Activated CD8-positive, alpha-beta memory T cell treated with anti-CD3 and anti-CD28 coated beads for 1 hour (primary cell): ENCODE measurements at places on chromosomes 3 and 15.

DNA sequence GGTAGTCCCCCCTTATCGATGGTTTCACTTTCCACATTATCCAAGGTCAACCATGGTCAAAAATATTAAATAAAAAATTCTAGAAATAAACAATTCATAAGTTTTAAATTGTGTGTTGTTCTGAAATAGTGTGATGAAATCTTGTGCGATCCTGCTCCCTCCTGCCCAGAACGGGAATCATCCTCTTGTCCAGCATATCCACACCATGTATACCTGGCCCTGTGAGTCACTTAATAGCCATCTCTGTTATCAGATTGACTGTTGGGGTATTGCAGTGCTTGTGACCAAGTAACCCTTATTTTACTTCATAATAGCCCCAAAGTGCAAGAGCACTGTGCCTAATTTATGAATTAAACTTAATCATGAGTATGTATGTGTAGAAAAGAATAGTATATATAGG, 19.1 kb downstream of the FAM81A start:
- DNase-seq: no peak

DNA sequence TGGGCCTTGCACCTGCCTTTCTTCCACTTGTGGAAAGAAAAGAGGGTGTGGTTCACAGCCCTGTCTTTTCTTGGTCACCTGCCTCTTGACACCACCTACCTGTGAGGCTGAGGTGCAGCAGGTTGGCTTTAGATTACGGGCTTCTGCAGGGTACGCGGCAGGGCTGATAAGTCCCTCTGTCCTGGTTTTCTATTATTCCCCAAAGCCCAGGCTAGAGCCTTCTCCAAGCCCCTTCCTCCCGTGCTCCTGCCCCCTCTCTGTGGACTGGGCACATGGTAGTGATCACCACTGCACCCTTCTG, 44.8 kb upstream of the HACD2 start:
- DNase-seq: no peak

DNA sequence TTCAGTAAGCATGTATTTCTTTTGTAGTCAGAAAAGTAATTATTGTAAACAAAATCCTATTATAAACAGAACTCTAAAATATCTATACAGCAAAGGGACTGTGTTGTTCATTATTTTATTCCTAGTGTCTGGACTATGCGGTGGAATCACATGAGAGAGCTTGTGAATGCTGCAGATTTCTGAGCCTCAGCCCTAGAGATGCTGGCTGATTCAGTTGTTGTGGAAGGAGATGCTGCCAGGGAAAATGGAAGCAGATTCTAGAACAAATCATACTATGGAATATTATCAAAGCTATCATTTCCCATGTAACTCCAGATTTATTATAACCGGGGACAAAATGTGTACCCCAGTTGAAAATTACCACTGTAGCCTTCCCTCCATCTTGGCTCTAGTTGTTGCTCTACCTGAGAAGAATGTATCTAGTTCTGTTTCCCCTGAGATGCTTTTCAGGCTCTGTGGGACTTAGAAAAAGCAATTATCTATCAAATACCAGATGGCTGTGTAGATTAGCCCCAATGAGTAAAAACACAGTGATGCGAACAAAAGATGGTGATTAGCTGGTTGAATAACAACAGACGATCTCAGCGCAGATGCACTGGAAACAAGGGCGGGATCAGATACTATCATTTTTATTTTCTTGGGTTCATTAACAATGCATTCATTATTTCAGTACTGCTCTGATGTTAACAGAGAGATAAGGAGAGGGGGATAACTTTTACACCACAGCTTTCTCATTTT, 131.3 kb downstream of the TMEM108 start:
- no peak for DNase-seq

- DNase-seq: no peak
These were observed 339.4 kb upstream of the CBLB start for GRCh38 chr3:106208251-106208650.

DNA sequence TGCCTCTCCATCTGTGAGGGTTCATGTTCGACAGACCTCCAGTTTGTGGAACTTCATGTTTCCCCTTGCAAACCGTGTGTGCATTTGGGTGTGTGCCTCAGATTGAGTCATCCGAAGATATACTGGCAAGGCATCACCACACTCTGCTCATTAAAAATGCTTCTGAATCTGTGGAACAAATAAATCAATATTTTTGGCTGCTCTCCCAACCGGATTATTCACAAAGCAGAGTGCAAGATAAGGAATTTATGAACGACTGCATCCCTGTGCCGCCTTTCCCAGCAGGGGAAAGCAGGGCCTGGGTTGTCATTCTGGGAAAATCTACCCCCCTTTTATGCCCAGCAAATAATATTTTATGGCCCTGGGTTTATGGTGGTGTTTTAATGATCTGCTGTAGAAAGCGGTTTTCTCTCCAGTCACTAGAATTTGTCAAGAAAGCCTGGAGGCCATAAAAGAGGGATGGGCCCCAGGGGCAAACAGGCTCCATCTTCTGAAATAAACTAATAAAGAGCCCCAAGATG, 4.2 kb upstream of the WNT5A start:
- no peak for DNase-seq

- DNase-seq: no peak
These were observed 28.4 kb downstream of the ZNF860 start for GRCh38 chr3:32009957-32010356.

DNA sequence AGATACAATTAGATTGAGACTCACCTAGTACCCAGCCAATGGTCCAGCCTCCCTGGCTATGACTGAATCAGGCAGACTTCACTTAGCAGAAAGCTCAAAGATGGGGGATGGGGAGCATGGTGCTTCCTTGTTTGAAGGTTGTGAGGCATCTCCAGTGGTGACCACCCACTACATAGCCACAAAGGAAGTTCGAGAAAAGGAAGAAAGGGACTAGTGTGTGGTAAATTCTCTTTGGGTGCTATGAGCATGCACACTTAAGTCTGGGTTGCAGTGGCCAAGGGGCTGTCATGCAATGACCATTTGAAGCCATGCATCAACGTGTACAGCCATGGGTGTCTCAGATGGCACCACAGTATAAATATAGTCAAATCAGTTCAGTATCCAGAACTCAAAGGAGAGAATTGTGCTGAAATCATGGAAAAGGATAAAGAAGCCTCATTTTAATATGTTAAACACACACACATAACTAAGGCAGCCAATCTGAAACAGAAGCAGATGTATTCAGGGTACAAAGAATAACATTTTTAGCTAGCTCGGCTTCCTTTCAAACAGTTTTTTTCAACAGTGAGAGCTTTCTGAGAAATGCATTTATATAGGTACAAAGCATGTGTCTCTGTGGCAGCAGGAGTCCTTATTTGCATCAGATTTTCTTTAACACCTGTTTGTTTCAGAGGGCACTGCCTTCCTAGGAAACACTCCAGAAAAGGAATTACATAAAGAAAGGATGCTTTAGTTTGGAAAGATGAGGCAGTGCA, 275.5 kb downstream of the GAP43 start:
- DNase-seq: no peak

- DNase-seq: no peak
These were observed 66.6 kb upstream of the IGF1R start for GRCh38 chr15:98581715-98582114.

DNA sequence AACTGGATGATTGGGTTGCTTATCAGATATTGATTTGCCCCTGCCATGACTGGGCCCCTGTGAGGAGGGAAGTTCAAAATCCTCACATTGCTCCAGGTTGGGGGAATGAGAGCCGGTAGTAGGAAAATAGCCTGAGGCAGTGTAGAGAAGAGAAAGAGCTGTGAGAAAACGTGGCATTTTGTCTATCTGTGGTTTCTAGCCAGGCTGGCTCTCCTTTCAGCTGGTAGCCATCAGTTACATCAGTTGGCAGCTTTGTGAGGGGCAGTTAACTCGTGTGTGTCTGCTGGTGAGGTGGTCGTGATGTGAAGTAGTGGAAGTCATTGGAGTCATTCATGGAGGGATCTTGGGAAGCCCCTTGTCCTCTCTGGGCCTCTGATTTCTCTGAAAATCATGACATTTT, 5.2 kb downstream of the ESYT3 start:
- no peak for DNase-seq

DNA sequence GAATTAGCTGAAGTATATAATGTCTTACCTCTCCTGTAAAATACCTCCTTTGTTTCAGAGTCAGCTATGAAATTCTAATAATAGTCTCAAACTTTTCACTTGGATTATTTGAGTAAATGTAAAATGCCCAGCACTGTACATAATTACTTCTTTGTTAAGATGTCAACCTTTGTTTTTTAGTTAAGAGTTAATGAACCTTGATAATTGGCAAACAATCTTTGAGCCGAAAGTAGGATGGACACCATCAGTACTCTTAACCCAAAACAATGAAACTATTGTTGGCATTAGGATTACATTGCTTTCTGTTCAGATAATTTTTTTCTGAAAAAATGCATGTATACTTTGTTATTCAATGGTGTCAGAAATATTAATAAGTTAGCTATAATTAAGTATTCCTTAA, 3.0 kb upstream of the NECTIN3 start:
- no peak for DNase-seq

DNA sequence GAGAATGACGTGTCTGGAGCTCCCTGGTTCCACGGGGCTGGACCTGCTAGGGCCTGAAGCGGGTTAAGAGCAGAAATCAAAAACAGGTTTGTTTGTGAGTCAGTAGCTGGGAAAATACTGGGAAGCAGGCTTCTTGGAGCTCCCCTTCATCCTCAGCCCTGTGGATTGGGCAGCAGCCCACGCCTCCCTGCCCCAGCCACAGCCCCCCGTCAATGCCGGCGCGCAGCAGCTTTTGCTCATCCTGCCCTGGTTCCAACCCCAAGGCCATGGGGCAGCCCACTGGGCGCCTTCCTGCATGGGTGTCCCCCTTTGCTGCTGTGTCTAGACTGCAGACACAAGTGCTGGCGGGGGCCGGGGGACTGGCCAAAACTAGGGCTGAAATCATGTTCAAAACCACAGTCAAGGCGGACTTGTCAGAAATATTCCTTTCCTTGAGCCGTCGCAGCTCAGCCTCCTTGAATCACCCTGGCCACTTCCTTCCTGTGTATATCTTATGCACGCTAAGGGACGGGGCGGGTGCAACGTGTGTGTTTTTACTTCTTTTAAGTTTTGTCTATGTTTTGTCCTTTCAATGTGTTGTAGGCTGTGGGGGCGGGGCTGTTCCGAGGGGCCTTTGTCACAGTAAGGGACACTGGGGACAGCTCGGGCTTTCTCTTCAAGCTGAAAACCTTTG, 108.1 kb downstream of the KLF13 start:
- peak; percentile 61 for DNase-seq

DNA sequence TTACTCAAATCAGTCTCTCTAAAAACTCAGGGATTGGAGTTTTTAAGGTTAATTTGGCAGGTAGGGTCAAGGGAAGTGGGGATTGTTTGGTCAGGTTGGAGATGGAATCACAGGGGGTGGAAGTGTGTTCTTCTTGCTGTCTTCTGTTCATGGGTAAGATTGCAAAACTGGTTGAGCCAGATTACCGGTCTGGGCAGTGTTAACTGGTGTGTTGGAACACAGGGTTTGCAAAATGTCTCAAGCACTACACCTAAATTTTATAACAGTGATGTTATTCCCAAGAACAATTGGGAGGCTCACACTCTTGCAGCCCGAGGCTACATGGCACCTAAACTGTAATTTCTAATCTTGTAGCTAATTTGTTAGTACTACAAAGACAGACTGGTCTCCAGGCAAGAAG, 425.4 kb downstream of the PLOD2 start:
- no peak for DNase-seq

DNA sequence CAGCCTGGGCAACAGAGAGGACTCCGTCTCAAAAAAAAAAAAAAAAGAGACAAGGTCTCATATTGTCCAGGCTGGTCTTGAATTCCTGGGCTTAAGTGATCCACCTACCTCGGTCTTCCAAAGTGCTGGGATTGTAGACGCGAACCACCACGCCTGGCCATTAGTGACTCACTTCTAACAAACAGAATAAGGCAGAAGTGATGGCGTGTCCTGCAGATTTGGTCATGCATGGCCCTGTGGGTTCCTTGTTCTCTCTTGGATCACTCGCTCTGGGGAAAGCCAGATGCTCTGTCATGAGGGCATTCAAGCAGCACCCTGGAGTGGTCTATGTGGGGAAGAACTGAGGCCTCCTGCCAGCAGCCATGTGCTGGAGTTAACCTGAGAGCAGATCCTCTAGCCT, 27.4 kb upstream of the TJP1 start:
- DNase-seq: no peak

DNA sequence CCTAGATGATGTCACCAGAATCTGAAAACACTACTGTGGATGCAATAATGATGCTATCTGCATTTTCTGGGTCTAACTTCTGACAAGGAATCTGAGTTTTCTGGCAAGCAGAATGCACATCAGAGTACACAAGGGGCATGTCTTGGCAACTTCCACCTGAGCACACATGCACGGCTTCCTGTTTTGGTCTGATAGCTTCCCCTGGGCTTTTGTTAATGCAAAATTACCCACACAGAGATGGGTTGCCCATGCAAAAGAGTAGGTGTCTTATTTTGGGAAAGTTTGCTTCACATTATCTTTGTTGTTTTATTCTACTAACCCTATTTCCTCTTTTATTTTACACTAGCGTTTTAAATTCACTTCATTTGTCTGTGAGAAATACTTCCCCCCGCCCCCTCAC, 74.2 kb upstream of the SATB1 start:
- DNase-seq: no peak

DNA sequence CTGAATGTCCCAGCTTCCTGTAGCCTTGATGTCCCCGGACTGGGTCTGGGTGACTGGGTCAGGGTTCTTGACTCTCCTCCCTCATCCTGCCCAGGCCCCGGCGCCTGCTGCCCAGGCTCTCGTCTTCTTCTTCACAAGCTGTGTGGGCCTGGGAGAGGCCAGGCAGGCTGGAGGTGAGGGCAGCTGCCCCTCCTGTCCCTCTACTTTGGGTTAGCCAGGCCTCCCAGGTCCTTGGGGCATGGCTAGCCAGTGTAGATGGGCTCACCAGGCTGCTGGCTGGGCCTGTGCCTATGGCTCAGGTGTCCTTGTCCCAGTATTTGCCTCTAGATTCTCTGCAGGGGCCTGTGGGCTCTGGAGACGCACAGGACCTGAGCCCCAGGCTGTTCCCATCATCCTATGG, 31.8 kb downstream of the TKT start:
- DNase-seq: no peak

DNA sequence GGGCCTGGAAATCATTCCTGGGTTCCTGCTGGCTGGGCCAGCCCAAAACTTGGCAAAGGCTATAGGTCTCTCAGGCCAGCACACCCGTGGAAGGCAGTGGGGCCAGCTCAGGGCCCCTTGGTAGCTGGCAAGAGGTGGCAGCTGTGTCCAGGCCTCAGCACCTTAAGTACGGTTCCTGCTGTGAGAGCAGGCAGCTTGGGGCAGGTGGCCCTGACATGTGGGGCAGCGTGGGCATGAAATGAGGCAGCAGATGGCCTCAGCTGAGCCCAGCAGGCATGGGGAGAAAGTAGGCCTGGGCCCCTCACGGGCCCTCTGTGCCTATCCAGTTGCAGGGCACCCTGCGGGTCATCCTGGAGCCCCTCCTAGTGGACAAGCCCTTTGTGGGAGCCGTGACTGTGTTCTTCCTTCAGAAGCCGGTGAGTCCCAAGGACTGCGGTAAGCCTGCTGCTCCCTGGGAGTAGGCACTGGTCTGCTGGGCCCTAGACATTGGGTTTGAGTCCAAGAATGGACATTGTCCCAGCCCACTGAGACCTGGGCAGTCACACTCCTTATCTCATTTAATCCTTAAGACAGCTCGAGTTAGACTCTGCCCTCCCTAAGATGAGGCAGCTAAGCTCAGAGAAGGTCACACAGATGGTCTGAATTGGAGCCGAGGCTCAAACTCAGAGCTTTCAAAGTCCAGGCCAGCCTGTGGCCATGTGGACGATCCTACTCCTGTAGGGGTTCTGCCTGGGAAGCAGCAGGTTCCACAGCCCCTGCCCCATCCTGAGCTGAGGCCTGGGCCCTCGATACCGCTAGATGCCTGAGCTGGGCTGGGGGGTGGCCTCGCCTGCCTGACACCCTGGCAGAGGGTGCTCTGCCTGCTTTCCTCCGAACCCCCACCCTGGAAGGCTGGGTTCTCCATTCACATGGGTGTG, 25.5 kb downstream of the ESYT3 start:
- DNase-seq: no peak
